Occipital lobe (tissue), 3 donors: ENCODE measurements at places on chromosomes 4 and X. TPM values are rescaled to one million over a fixed set of nuclear protein-coding genes. Genes with fewer than 3 reads are reported as not detected.

The CSN1S1 gene
- not detected for total RNA-seq

The SSX2 gene
- total RNA-seq, result not detected

GRCh38 chrX:119573840-119574393 lies 446 bp upstream of the UBE2A start:
- DNase-seq, result peak; percentile 2

GRCh38 chrX:139738581-139738980 lies 30.6 kb upstream of the MCF2 start:
- no peak for DNase-seq

The THAP6 gene
- 18.6 TPM for total RNA-seq

GRCh38 chrX:131725001-131725654 lies 181.3 kb downstream of the OR13H1 start:
- DNase-seq, result no peak
